ENCODE measurements at places on chromosomes 4 and X.

GRCh38 chr4:111213531-111213930 is 590.7 kb upstream of the PITX2 start:
- no peak for DNase-seq

DNA sequence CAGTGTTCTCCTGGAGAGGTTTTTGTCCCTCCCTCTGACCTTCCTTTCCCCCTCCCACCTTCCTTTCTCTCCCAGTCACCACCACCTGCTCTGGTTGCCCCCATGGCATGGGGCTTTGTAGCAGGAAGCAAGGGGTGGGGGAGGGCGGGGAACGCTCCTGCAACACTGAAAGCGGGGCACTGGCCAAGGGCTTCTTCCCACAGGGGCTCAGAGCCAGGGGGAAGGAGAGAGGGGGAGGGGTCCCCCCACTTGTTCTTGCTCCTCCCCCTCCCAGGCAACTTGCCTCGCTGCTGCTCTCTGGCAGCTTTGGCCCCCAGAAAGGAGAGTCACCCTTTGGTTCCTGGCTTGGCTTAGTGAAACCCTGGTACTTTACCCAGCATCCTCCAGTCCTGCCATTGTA is 48.4 kb downstream of the BCORL1 start:
- no peak for DNase-seq

DNA sequence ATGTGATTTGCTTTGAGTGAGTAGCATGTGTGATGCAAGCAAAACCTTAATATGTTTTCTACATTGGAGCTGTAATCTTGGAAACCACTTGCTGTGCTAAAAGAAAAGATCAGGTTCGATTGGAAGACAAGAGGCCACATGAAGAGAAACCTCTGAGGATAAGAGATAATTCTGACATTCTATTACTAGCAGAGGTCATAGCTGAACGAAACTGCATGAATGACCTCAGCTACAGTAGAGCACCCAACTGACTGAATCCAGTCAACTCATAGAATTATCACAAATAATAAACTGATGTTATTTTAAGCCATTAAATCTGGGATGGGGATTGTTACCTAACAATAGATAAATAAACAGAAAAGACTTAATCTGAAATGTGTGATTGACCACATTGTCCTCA is 147.1 kb downstream of the CAMK2D start:
- no peak for DNase-seq

GRCh38 chr4:121253961-121254360 is 89.8 kb upstream of the TNIP3 start:
- no peak for DNase-seq

DNA sequence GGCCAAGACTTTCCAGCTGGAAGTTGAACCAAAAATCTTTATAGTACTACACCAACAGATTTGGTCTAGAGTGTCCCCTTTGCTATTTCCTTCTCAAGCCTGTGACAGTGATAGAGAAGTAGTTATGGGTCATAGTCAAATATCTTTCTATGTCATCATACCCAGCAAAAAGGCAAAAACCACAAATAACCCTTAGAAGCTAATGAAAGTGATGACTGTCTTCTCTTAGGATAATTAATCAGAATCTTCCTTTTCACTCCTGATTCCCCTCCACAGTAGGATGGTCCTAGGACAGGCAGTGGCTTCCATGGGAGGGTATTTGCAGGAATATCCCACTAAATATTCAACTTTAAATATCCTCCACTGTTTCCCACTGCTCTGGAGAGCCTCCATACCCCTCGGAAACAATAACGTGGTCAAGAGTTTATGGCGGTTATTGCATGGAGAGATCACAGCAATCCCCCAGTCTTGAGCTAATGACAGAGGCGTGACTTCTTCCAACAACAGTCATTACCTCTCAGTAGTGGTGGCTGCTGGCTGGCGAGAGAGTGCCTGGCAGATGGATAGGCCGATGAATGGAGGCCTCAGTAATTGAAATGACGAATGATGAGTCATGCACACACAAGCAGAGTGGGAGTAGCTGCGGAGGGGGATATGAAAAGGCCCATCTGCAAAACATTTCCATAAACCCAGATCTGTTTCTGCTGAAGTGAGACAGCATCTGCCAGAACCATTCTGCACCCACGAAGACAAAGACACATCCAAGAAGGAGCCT is 154.9 kb downstream of the STK32B start:
- no peak for DNase-seq

- DNase-seq, result no peak
Measured at GRCh38 chrX:100615005-100615404, 21.6 kb downstream of the TSPAN6 start.

GRCh38 chr4:130722361-130722760 is 1626.4 kb downstream of the C4orf33 start:
- no peak for DNase-seq

DNA sequence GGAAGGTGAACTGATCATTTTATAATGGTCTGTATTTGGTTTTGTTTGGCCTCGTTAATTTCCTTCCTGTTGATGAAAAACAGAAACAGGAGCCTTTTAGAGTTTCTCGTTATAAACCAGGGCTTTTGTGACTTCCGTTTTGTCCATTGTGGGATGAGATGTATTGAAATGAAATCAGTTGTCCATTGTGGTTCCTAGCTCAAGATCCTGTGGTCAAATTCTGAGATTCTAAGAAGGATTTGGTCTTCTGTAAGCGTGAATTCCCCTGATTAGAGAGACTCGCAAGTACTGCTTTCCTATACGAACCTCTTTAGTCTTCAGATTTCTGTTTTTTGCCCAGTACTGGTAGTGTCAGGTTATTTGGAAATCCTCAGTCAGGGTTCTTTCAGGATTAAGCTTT is 101.7 kb downstream of the RAPGEF2 start:
- no peak for DNase-seq

DNA sequence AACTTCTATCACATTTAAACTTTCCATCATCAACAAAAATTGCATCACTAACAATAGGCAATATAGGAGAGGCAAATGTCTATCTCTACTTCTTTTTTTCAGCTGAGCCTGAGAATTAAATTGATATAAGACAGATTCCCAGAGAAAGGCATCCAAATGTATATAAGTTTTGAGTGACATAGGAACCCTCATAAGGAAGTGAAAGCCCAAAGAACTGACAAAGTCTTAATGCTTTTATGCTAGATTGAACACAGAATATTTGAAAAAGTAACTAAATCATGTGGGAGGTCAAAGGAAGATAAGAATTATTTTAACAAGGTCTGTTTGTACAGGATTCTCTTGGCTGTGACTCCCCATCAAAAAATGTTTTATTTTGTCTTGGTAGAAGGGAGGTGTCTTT is 714.9 kb downstream of the GRXCR1 start:
- no peak for DNase-seq

DNA sequence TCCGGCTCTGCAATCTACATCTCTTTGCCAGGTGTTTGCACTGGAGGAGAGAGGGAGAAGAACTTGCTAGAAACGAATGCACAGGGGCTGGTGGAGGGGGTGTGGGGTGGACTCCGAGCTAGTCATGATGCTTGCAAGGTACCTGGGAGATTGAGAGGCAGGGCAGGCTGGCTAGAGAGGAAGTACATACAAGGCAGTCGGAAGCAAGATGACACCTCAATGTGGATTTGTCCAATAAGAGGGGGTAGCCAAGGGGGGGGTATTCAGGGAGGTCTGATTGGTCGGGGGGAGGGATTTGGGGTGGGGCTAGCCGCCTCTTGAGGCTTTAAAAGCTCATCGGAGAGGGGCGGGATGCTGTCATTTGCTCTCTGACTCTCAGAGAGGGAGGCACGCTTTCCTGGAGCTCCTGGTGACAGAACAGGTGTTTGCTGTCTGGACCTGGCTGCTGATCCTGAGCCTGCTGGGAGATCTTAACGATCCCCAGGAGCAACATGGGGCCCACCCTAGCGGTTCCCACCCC is at the start of gene GPR50:
GPR50 (plus strand) TSS at position 354 of the 520 bp plus-strand sequence; CDS start at position 492, 138 bp downstream.
- no peak for DNase-seq

DNA sequence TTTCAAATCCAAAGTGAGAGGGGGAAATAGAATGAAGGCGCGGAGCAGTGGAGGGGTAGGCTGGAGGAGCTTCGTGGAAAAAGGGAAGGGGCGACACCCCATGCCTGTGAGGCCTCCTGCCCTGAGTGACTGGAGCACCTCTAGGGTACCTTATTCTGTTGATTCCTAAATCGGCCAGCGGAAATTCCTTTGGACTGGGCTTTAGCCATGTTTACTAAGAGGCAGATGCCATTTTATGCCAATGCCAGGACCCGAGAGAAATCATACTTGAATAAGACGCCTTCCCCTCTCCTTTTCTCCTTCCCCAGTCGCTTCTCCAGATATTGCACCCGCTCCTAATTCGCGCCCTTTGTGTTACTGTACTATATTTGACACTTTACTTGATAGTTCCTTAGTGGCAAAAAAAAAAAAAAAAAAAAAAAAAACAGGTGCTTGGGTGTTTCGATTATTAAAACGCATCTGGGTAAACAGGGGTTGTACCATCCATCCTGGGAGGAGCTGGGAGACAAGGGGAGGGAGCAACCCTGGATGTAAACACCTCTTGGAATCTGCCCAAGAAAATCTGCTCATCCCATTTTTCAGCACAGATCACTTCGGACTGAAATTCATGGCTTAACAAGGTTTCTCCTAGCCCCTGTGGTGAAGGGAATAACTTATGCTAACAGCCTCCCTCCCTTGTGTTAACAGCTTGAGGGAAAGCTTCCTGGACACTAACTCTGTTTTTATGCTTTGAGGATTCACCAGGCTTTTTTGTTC is 1.5 kb downstream of the BMP3 start:
- DNase-seq, result no peak

GRCh38 chrX:9739130-9739529 is 26.5 kb downstream of the GPR143 start:
- no peak for DNase-seq

GRCh38 chr4:8162625-8163024 is 4.0 kb upstream of the ABLIM2 start:
- DNase-seq, result no peak

- DNase-seq, result no peak
Measured at GRCh38 chrX:24890677-24891076, 125.1 kb downstream of the ARX start.
